ENCODE measurements at places on chromosomes 16 and 17.
A peak's percentile ranks its signal among the peaks of the same experiment; 100 is the strongest.

DNA sequence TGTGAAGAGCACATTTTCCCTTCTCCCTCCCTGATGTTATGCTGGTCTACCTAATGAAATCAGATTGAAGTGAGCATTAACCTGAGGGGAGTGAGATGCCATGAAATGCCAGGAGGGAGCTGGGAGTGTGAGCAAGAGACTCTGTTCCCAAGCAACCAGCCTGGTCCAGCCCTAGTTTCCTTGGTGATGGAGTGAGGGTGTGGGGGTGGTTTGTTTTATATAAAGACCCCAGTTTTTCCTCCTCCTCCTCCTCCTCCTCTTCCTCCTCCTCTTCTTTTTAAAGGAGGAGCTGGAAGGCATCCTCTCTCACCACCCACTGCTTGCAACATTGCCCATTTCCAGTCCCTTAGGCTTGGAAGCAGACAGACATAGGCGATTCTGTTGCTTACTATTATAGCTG, 97.1 kb downstream of the DNAH3 start:
- DNase-seq, result no peak

- DNase-seq, result no peak
Measured at GRCh38 chr17:7720125-7720524, 2.6 kb downstream of the DNAH2 start.

DNA sequence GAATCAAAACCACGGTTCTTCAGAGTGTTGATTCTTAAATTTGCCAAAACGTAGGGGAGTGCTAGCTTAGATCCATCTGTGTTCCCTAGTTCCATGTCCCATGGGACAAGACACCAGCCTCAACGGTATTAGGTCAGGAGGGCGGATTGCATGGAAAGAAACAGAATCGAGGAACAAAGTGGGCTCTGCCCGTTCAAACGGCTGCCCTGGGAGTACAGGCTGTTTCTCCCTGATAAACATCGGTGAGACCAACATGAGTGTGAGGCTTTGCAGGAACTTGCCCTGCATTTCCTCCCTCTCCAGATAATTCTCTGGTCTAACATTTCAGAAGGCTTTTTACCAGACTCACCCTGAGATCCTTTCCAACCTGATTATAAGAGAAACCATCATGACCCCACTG, 82.2 kb downstream of the MRM3 start:
- DNase-seq, result no peak

DNA sequence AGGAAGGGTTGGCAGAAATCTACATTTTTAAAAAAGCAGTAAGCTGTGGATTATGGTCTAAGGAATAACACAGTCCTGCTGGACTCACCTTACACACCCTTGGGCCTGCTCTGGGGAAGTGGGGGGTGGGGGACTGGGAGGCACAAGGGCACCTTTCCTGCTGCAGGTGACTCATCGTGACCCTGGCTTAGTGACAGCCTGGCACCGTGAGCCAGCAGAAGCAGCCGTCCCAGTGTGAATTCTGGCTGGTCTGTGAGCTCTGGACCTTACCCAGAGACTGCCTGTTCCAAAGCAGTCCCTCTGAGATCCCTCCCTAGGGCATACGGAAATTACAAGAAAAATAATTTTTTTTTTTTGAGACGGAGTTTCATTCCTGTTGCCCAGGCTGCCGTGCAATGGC, 4.2 kb upstream of the CRK start:
- DNase-seq, result no peak

DNA sequence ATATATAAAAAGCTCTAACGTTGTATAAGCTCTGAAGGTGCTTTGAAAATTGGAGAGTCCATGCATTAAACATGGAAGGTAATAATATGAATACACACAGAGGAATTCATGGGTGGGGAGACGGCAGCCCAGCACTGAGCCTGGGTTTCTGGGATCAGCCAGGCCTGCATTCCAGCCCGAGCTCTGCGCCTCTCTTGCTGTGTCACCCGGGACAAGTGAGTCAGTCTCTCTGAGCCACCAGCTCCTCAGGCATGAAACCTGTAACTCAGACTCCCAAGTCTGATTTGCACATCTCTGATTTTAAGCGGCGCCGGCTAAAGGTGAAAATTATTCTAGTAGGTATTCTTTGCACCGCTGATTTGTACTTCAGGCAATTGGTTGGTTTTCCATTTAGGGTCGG, 238.8 kb downstream of the MRTFB start:
- DNase-seq, result no peak

DNA sequence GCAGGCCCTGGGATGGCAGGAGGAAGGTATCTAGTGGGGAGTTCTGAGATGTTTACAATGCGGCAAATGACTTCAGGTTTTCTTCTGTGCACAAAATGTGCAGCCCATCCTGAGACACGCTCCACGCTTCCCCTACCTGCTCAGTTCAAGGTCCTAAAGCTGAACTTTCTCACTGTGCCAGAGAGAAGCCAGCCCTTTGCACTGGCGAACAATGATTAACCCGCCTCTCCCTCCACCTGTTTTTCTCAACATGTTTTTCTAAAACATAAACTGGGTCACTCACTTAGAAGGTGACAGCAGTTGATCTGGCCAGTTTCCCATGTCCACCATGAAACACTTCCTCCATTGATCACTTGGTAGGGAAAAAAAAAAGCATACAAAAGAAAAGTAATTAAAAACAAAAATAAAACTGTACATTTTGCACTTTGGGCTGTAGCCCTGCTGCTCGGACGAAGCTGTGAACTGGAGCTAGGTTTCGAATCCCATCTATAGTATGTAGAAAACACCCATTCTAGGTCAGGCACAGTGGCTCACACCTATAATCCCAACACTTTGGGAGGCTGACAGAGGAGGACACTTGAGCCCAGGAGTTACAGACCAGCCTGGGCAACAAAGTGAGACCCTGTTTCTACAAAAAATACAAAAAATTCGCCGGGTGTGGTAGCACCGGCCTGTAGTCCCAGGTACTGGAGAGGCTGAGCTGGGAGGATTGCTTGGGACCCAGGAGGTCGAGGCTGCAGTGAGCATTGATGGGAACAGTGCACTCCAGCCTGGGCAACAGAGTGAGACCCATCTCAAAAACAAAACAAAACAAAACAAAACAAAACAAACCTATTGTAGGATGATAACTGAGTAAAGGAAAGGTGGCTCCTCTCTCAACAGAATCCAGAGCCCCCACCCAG, 6.1 kb upstream of the G6PC1 start:
- DNase-seq, result no peak

GRCh38 chr17:22470411-22471175, 778.3 kb downstream of the KCNJ18 start:
- no peak for DNase-seq

- no peak for DNase-seq
Measured at GRCh38 chr16:50708373-50709060, 15.1 kb downstream of the NOD2 start.

GRCh38 chr17:39231091-39231561, 5.4 kb upstream of the STAC2 start:
- DNase-seq, result no peak

DNA sequence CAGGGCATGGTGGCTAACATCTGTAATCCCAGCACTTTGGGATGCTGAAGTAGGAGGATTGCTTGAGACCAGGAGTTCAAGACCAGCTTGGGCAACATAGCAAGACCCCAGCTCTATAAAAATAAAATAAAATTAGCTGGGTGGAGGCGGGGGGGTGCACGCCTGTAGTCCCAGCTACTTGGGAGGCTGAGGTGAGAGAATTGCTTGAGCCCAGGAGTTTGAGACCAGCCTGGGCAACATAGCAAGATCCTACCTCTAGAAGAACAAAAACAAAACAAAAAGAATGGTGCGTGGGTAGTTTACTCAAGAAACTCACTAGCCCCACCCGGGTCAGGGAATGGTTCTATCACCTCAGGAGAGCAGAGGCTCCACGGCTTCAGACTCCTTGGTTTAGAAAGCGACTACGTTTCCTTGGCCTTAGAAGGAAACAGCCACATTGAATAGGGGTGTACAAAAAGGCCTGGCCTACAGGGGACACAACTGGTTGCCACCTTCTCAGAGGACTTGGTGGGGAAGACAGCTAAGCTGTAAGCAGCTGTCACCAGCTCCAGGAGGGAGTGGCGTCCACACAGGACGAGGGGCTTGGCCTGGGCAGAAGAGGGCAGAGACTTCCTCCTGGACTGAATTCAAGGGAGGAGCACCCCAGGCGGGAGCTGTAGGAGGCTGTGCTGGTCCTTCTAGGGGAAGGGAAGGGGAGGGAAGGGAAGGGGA, 716 bp downstream of the TK1 start:
- DNase-seq, result no peak

DNA sequence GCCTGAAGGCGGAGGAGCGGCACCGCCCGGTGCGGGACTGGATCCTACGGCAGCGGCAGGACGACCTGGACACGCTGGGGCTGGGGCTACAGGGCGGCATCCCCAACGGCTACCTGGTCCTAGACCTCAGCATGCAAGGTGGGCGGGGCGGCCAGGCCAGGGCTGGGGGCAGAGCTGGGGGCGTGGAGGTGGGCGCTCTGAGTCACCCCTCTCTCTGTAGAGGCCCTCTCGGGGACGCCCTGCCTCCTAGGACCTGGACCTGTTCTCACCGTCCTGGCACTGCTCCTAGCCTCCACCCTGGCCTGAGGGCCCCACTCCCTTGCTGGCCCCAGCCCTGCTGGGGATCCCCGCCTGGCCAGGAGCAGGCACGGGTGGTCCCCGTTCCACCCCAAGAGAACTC, 7.9 kb downstream of the MSLN start:
- DNase-seq, result no peak

DNA sequence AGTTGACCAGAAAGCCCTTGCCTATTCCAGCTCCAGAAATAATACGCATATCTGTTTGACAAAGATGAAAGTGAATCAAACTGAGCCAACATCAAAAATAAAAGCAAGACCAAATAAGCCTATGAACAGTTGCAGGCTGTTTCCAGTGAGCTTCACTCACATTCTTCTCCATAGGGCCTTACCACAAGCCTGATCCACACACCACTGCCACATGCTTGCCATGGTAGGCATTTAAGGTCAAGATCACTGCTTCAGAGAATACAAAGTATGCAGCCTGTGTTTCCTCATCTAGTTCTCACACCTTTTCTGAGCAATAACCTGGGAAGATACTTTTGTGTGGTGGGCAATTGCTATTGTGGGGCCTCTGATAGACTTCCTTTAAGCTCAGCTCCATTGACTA, 1060.2 kb downstream of the CDH11 start:
- DNase-seq, result no peak

GRCh38 chr17:32783602-32784001, 93.3 kb downstream of the MYO1D start:
- DNase-seq, result peak; percentile 15

DNA sequence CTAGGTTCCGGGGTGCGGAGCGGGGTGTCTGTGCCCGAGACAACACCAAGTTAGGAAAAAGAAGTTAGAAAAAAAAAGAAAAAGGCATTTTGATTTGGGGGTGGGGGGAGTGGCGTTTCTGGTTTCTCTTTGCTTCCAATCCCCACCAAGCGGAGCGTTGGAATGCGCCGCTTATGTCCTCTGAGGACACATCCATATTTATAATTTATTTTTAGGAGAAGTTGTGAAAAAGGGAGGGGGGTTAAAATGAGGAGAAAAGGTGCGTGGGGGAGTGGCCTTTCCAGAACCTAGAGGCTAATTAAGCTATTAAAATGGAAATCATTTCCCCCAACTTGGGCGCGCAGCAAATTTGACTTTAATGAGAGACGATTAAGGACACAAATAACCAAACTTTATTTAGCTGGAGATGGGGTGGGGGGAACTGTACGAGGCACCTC, 232.1 kb downstream of the MRTFB start:
- no peak for DNase-seq

DNA sequence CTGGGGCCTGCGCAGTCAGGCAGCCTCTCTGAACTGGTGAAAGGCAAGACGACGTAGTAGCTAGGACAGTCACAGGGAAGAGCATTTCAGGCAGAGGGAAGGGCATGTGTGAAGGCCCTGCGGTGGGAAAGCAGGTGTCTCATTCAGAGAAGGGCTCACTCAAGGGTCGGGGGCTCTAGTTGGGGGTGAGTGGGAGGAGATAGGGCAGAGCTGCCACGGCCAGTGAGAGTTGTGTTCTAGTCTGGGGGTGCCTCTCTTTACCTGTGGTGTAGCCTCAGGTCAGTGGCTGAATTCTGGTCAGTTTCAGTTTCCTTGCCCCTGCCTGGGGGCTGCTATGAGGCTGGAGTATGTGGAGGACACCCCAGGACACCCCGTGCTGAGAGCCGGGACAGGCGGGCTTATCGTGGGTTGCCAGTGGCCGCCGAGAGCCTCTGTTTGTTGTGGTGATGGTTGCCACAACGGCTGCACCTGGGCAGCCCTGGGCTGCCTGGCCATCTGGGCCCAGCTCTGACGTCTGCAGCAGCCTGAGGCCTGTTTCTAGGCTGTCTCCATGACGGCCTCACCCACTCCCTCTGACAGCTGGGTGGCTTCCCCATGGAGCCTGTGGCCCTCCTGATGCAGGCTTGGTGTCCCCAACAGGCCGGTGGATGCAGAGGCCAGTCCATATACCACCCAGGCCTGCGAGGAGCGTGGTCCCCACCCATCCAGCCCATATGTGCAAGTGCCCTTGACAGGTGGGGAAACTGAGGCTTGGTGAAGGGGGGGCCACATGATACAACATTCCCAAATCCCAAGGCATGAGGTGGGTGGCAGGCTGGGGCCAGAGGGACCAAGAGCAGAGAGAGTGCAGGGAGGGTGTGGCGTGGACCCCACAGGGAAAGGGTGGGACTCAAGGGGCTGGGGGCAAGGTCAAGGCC, 10.8 kb downstream of the MAP2K3 start:
- DNase-seq, result no peak

GRCh38 chr17:38981636-38982035, 14.4 kb upstream of the FBXO47 start:
- no peak for DNase-seq

DNA sequence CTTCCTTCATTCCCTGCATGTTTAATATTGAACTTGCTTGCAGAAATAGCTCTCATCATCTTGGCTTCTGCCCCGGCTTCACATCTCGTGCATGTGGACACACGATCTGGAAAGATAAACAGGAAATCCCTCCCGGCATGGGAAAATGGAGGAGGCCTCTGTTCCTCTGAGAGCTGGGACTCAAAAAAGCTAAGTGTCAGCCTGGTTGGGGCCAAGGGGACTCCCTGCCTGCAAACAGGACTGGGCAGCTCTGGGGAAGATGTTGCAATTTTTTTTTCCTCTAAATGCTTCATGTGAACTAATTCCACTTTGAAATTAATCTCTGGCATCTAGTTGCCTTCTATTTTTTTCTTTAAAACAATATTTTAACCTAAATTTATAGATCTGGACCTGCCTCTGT, 24.8 kb downstream of the ITPRIPL2 start:
- DNase-seq, result no peak

DNA sequence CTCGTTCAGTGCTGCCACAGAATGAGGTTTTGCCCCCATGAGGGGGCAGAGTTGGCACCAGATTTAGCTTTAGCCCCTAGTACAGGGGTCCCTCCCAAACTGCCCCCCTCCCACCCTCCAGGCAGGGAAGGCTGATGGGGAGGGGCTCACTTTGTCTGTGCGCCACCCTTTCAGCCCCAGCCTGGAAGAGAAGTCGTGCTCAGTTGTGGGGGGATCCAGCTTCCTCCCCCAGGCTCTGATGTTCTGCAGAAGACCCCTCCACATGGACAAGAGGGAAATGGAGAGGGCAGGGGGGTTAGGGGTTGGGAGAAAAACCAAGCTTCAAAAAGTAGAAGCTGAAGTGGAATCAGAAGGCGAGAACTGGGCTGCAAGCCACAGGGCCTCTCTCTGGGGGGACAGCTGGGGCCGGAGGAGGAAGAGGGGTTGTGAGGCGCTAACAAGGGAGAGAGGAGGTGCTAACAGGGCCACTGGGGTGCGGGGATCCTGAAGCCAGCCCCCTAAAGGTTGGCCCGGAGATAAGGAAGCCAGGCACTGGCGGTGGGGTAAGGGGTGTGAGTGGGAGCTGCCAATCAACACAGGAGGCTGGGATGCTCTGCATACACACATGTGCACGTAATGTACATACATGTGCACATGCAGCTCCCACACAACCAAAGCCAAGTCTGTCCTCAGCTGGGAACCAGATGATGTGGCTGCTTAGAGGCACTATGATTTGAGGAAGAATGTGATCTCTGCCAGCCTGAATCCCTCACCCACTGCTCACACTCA, 7.0 kb upstream of the TMEM92 start:
- DNase-seq, result no peak
